ENCODE measurements at places on chromosomes 5 and 9. TPM values are rescaled to one million over a fixed set of nuclear protein-coding genes. Genes with fewer than 3 reads are reported as not detected.

DNA sequence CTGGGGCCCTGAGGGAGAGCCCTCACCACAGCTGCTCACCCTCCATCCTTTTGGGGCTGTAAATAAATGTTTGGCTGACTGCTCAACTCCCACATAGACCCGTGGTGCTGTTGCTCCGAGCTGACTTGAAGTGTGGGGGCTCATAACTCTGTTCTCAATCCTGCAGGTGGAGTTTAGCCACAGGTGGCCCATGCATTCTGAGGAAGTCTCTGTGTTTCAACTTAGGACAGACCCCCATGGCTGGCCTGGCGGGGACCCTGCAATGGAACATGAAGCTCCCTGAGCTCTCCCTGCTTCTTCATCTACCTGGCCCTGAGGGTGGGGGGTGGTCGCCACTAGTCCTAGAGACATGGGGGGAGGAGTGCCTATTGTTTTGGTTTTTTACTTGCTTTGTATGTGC is 19.7 kb downstream of the NDUFS6 start:
- no peak overlapping the region for H3K27ac ChIP-seq
- H3K4me1 ChIP-seq, result 0 out of 2 replicates have a peak, but pooled peaks cover 5% of the 10 kb centered on the region
- H3K4me3 ChIP-seq, result no peak overlapping the region

WNT8A gene
- total RNA-seq, result not detected

DNA sequence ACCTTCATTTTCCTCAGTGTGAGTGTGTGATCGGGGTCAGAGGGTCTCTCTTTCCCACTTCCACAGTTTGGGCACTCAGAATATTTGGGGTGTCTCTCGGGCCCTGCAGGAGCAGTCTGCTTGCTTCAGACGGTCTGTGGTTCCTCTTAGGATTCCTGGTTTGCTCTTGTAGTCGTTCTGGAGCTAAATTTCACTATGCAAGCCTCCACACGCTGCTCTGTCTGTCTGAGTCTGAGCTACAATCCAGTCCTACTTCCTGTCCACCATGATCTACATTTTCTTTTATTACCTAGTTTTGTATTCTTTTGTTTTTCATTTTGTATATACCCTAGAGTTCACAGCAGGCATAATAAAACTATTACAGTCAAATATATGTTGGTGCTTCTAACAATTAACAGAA is 1967.3 kb upstream of the NUDT12 start:
- H3K4me3 ChIP-seq, result no peak overlapping the region
- H3K27me3 ChIP-seq, result no peaks in the 10 kb centered on the region
- no peak for DNase-seq
- H3K27ac ChIP-seq, result no peak overlapping the region
- no peaks in the 10 kb centered on the region for H3K4me1 ChIP-seq
- H3K36me3 ChIP-seq, result 0 out of 2 replicates have a peak, but pooled peaks cover 4% of the 10 kb centered on the region

SPEF2 gene
- total RNA-seq, result 0.17 TPM

- H3K27ac ChIP-seq, result no peak overlapping the region
- H3K4me1 ChIP-seq, result no peaks in the 10 kb centered on the region
- no peaks in the 10 kb centered on the region for H3K36me3 ChIP-seq
- H3K27me3 ChIP-seq, result no peaks in the 10 kb centered on the region
- H3K4me3 ChIP-seq, result no peak overlapping the region
- DNase-seq, result no peak
Measured at GRCh38 chr5:96278981-96279380, 154.1 kb downstream of the PCSK1 start.

TRPM3 gene
- total RNA-seq, result 8.2 TPM

DNA sequence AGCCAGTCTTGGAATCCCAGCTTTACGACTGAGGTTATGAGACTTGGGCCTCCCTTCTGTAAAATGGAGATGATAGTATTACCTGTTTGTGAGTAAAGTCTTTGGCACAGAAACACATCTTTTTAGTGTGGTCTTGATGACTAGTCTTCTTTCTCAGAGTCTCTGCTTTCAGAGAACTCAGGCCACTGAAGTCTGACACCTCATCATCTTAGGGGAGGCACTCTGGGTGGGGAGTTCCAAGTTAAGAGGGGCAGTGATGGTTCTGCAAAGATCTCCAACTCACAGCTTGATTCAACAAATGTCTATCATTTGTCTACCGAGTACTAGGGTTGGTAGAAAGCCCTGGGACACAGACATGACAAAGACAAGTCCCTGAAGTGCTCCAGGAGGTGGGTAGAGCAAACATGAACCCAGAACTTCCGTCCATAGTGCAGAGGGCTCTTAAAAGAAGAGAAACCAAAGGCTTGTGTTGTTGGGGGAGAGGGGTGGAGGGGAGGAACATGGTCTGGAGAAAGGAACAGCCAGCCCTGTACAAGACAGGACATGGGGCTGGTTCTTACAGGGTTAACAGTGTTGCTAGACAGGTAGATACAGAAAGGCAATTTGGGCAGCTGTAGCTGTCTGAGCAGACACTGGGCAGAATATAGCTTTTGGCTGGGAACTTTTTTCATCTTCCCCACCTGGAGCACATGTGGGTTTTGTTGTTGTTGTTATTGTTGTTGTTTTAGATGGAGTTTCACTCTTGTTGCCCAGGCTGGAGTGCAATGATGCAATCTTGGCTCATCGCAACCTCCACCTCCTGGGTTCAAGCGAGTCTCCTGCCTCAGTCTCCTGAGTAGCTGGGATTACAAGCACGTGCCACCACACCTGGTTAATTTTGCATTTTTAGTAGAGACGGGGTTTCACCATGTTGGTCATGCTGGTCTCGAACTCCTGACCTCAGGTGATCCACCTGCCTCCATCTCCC is 2.6 kb upstream of the CD14 start:
- peaks cover 13% of the 10 kb centered on the region for H3K4me1 ChIP-seq
- peaks cover 37% of the 10 kb centered on the region for H3K27me3 ChIP-seq
- no peak overlapping the region for H3K4me3 ChIP-seq
- no peak for DNase-seq
- no peak overlapping the region for H3K27ac ChIP-seq
- H3K36me3 ChIP-seq, result no peaks in the 10 kb centered on the region

DNA sequence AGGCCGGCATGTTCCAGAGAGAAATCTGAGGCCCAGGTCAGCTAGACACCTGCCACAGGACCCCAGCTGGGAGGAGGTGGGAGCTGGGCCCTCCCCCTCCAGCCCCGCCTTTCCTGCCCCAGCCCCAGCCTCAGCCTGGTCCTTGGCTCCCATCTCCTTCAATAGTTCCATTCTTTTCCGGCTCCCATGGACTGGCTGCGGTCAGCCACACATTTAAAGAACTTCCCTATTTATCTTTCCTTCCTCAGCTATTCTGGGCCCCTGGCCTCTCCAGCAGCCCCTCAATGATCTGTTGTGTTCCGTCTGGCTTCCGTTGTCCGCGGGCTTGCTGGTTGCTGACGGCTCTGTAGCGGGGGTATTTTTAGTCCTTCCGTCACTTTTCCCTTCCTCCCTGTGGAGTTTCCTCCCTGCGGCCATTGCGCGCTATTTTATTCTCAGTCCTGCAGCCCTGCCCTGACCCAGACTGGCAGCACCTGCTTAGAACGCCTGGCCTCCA is 73.8 kb downstream of the AMBP start:
- no peak overlapping the region for H3K27ac ChIP-seq
- no peaks in the 10 kb centered on the region for H3K4me1 ChIP-seq
- no peak for DNase-seq

- H3K36me3 ChIP-seq, result no peaks in the 10 kb centered on the region
- DNase-seq, result no peak
- peaks cover 3% of the 10 kb centered on the region for H3K4me1 ChIP-seq
- H3K27ac ChIP-seq, result no peak overlapping the region
- H3K27me3 ChIP-seq, result peaks cover 9% of the 10 kb centered on the region
Measured at GRCh38 chr5:154498591-154498990, 20.6 kb upstream of the HAND1 start.

MINAR2 gene
- not detected for total RNA-seq

GRCh38 chr5:127515693-127516440 is 1.6 kb upstream of the PRRC1 start:
- H3K27ac ChIP-seq, result no peak overlapping the region
- peaks cover 11% of the 10 kb centered on the region for H3K36me3 ChIP-seq
- peaks cover 6% of the 10 kb centered on the region for H3K4me1 ChIP-seq

GRCh38 chr9:85904975-85905374 is 36.0 kb upstream of the NAA35 start:
- H3K27me3 ChIP-seq, result no peaks in the 10 kb centered on the region
- H3K27ac ChIP-seq, result no peak overlapping the region
- no peak overlapping the region for H3K4me3 ChIP-seq
- H3K36me3 ChIP-seq, result no peaks in the 10 kb centered on the region

DNA sequence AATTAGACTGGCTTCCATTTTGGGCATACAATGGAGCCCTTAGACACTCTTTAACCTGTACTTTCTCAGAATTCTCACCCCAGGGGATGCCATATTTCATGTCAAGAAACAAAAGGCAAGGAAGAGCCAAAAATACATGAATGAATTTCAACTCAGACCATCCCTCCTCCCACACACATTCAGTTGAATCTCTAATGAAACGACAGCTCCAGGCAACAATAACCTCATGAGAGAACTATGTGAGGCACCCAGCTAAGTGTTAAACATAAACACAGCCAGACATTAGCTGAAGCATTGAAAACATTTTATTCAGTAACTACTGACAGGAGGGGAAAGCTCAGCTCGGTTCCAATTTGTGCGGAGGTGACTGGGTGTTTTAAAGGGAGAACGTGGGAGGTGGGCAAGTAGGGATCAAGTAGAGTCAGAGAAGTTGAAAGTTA is 1359.1 kb upstream of the CDH9 start:
- no peaks in the 10 kb centered on the region for H3K27me3 ChIP-seq
- no peaks in the 10 kb centered on the region for H3K36me3 ChIP-seq
- H3K27ac ChIP-seq, result no peak overlapping the region
- H3K4me1 ChIP-seq, result no peaks in the 10 kb centered on the region
- H3K4me3 ChIP-seq, result no peak overlapping the region

TAF11L5 gene
- not detected for total RNA-seq

GRCh38 chr5:149317281-149318048 is 27.8 kb upstream of the GRPEL2 start:
- no peaks in the 10 kb centered on the region for H3K4me1 ChIP-seq
- no peaks in the 10 kb centered on the region for H3K36me3 ChIP-seq
- no peak overlapping the region for H3K27ac ChIP-seq
- no peaks in the 10 kb centered on the region for H3K27me3 ChIP-seq

- H3K36me3 ChIP-seq, result no peaks in the 10 kb centered on the region
- no peak for DNase-seq
- peaks cover 16% of the 10 kb centered on the region for H3K4me1 ChIP-seq
Measured at GRCh38 chr5:19031491-19031890, 956.5 kb downstream of the CDH18 start.

DNA sequence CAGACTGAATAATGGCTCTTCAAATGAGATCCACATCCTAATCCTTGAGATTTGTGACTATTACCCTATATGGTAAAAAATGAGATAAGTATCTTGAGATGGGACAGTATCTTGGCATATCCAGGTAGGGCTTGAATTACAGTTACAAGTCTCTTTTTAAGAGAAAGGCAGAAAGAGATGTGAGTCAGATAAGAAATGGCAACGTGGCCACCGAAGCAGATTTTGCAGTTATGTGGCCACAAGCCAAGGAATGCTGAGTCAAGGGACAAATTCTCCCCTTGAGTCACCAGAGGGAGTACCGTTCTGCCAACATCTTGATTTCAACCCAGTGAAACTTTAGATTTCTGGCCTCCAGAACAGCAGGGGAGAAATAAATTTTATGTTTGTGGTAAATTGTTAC is 1983.0 kb upstream of the C9orf72 start:
- DNase-seq, result no peak
- H3K27me3 ChIP-seq, result no peaks in the 10 kb centered on the region
- no peaks in the 10 kb centered on the region for H3K4me1 ChIP-seq
- no peak overlapping the region for H3K4me3 ChIP-seq
- H3K36me3 ChIP-seq, result no peaks in the 10 kb centered on the region

DNA sequence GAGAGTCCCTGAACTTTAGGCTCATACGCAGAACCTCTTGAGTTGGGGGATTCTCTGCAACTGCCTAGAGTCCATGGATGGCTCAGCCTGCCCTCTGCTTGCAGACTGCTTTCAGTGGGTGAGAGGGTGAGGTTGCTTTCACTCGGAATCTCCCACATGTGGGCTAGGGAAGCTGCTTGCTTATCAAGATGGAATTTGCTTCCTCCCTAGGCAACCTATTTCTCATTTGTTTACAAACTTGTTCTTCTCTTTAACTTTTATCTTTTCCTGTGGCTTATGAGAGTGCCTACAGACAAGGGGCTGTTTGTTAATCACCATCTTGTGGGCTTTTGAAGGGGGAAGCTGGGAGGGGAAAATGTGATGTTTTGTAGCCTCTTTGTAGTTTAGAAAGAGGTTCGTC is 10.0 kb downstream of the TLE4 start:
- 0 out of 2 replicates have a peak overlapping the region, but pooled peaks have one; percentile 5 for H3K4me3 ChIP-seq
- H3K27ac ChIP-seq, result peak overlapping the region; percentile 30

GHR gene
- 1.9 TPM for total RNA-seq

DNA sequence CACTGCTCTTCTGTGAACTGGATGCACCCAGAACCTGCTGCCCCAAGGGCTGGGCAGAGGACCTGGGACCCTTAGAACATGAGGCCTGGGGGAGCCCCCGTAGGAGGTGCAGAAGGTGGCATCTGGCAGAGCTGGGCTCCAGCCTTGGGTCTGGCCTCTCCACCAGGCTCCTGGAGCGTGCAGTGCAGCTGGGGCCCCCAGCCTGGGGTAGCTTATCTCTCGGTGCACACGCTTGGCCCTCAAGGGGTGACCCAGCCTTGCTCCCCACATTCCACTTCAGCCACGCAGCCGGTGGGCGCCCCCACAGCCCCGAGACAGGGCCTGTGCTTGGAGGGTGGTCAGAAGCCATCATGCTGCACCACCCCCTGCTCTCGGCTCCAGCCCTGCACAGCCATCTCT is 5.6 kb upstream of the NR5A1 start:
- no peaks in the 10 kb centered on the region for H3K36me3 ChIP-seq
- no peak for DNase-seq
- no peak overlapping the region for H3K27ac ChIP-seq
- H3K4me3 ChIP-seq, result no peak overlapping the region
- no peaks in the 10 kb centered on the region for H3K27me3 ChIP-seq

GRCh38 chr5:10140195-10140973 is 109.3 kb downstream of the ATPSCKMT start:
- H3K27ac ChIP-seq, result no peak overlapping the region
- no peak overlapping the region for H3K4me3 ChIP-seq
- no peaks in the 10 kb centered on the region for H3K27me3 ChIP-seq
- no peaks in the 10 kb centered on the region for H3K4me1 ChIP-seq
- peak; percentile 51 for DNase-seq

- no peaks in the 10 kb centered on the region for H3K27me3 ChIP-seq
- no peak overlapping the region for H3K4me3 ChIP-seq
- H3K36me3 ChIP-seq, result no peaks in the 10 kb centered on the region
- DNase-seq, result peak; percentile 28
- H3K4me1 ChIP-seq, result no peaks in the 10 kb centered on the region
Measured at GRCh38 chr5:149210968-149211490, 60.6 kb upstream of the AFAP1L1 start.

- no peak overlapping the region for H3K27ac ChIP-seq
- no peaks in the 10 kb centered on the region for H3K27me3 ChIP-seq
- no peaks in the 10 kb centered on the region for H3K36me3 ChIP-seq
- no peak overlapping the region for H3K4me3 ChIP-seq
Measured at GRCh38 chr9:8660383-8660782, 860.8 kb upstream of the DMAC1 start.
